CD4-positive, alpha-beta memory T cell (primary cell): ENCODE measurements at places on chromosomes 5 and 9. TPM values are rescaled to one million over a fixed set of nuclear protein-coding genes. Genes with fewer than 3 reads are reported as not detected.

NTNG2 gene
- total RNA-seq = 8.8 TPM

MAMDC4 gene
- total RNA-seq = 11.7 TPM

OLFM1 gene
- total RNA-seq = not detected

CDH18 gene
- total RNA-seq = not detected

GRCh38 chr5:33978306-33978705 is 6.2 kb downstream of the SLC45A2 start:
- no peak for DNase-seq

DNA sequence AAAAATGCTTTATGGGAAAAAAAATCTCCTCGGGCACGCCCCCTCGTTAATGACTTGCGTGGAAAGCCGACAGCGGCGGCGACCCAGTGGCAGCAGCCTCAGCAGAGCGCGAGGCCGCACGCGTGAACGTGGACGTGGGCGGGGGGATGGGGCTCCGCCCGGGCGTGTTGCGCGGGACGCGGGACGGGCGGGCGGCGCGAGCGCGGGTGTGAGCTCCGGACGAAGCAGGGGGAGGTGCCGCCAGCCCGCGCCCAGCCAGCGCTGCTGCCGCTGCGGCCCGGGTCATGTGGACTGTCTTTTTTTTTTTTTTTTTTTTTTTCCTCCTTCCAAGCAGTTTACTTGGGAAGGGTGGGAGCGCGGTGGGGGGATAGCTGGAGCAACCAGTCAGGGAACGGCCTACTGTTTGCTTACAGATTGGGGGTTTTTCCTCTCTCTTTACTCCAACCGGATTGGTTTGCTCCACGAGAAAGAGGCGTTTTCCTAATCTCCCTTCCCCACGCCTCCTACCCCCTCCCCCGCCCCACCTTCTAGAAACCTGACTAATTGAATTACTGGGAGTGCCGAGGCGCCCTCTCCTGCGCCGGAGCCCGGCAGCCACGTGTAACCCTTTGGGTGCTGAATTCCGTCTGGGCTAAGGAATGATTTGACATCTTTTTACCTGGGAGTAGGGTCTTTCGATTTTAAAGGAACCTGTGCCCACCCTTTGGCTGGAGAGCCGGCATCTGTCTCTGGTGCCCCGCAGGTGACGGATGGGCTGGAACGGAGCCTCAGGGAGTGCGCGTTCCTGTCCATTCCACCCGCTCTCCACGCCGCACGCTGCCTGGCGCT is 1.7 kb upstream of the EFNA5 start:
- DNase-seq = no peak

GRCh38 chr9:27861887-27862286 is 288.6 kb upstream of the C9orf72 start:
- DNase-seq = no peak

GRCh38 chr9:134500931-134501760 is 140.5 kb upstream of the COL5A1 start:
- DNase-seq = no peak
